ENCODE measurements at places on chromosomes 11 and 22.

- no peak for DNase-seq
Measured at GRCh38 chr11:80700386-80700785, 1259.6 kb upstream of the TENM4 start.

GRCh38 chr11:115585361-115586024, 81.3 kb upstream of the CADM1 start:
- no peak for DNase-seq

GRCh38 chr11:2584812-2585565, 114.8 kb downstream of the KCNQ1OT1 start:
- no peak for DNase-seq

DNA sequence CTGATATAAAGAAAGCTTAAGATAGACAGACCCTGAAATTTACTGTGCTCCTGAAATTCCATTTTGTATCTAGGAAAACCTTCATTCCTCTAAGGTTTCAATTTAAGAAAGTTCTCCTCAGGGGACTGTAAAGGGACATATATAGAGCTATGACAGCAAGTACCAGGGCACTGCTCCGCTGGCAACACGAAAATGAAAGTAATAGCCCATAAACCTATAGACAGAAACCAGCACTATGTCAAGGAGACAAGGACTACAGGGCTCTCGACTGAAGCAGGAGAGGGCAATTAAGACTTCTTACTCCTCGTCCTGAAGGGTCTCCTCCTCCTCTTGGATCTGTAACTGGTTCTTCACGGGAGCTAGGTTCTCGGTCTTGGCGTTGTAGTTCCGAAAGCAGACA, 6.9 kb downstream of the FEZ1 start:
- DNase-seq = no peak

All from adipocyte (in vitro differentiated cells).